Heart left ventricle (tissue), 16 donors: ENCODE measurements at places on chromosomes 11 and 22. TPM values are rescaled to one million over a fixed set of nuclear protein-coding genes. Genes with fewer than 3 reads are reported as not detected.

- no peak overlapping the region for H3K27ac ChIP-seq
- no peaks in the 10 kb centered on the region for H3K4me1 ChIP-seq
- H3K4me3 ChIP-seq = no peak overlapping the region
- H3K36me3 ChIP-seq = no peaks in the 10 kb centered on the region
Observed at GRCh38 chr11:103586756-103587155, 449.7 kb upstream of the DDI1 start.

BLID gene
- not detected for total RNA-seq

EXPH5 gene
- 3.3 TPM for total RNA-seq

DNA sequence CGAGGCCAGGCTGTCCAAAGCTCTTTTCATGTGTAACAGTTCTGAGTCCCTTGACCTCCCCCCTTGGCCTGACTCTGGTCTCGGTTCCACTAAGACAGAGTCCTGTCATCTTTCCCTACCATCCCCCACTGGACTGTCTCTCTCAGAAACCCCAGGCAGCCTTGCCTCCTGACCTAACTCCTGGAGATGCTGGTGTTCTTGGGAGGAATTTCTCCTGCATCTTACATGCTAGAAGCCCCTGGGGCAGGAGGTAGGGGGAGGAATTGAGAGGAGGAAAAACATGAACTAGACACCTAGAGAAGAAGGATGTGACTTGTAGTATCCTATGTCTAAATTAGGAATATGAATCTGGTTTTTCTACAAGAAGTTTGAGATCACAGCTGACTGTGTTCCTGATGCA lies 648 bp upstream of the IL18BP start:
- no peak overlapping the region for H3K27ac ChIP-seq
- no peak for DNase-seq
- peaks cover 23% of the 10 kb centered on the region for H3K36me3 ChIP-seq

DNA sequence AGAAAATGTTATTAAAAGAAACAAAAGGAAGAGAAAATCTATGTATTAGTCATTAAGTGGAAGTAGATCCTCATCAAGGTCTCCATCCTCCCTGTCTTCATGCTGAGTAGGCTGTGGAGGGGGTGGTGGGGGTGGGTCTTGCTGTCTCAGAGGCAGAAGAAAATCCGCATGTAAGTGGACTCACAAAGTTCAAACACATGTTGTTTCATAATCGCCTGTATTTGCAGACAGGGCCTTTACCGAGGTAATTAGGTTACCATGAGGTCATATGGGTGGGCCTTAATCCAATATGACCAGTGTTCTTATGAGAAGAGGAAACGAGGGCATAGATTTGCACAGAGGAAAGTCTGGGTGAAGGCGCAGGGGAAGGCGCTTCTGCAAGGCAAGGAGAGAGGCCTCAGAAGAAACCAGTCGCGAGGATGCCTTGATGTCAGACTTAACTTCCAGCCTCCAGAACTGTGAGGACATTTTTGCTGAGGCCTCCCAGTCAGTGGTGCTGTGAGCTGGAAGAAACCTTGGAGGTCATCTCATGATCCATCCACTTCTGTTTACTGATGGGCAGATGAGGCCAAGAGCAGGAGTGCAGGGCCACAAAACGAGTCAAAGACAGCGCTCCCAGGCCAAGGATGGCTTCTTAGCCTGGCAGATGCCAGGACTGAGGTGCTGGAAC lies 49.3 kb upstream of the THY1 start:
- H3K27ac ChIP-seq = no peak overlapping the region
- H3K27me3 ChIP-seq = peaks cover 6% of the 10 kb centered on the region
- DNase-seq = no peak
- no peak overlapping the region for H3K4me3 ChIP-seq
- H3K36me3 ChIP-seq = no peaks in the 10 kb centered on the region

DNA sequence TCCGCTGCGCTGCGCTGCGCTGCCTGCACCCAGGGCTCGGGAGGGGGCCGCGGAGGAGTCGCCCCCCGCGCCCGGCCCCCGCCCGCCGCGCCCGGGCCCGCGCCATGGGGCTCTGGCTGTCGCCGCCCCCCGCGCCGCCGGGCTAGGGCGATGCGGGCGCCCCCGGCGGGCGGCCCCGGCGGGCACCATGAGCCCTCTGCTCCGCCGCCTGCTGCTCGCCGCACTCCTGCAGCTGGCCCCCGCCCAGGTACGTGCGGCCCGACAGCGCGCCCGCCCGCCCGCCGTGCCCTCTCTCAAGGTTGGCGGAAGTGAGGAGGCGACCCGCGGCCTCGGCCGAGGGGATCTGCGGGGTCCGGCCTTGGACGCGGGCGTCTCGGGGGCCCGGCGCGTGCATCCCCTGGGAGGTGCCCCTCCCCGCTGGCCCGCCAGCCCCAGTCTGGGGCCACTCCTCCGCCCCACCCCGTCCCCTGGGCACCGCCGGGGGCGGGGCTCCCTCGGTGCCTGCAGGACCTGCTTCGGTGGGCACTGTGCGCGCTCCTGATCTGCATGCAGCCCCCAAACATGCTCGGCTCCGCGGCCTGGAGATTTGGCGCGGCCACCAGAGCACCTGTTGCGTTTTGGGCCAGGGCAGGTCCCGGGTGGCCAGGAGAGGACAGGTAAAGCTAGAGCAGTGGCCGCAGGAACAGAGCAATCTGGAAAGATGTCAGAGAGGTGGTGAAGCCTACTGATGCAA lies 429 bp downstream of the VEGFB start:
- DNase-seq = peak; percentile 59
- peaks cover 24% of the 10 kb centered on the region for H3K36me3 ChIP-seq
- H3K4me3 ChIP-seq = peak overlapping the region; percentile 71

DNA sequence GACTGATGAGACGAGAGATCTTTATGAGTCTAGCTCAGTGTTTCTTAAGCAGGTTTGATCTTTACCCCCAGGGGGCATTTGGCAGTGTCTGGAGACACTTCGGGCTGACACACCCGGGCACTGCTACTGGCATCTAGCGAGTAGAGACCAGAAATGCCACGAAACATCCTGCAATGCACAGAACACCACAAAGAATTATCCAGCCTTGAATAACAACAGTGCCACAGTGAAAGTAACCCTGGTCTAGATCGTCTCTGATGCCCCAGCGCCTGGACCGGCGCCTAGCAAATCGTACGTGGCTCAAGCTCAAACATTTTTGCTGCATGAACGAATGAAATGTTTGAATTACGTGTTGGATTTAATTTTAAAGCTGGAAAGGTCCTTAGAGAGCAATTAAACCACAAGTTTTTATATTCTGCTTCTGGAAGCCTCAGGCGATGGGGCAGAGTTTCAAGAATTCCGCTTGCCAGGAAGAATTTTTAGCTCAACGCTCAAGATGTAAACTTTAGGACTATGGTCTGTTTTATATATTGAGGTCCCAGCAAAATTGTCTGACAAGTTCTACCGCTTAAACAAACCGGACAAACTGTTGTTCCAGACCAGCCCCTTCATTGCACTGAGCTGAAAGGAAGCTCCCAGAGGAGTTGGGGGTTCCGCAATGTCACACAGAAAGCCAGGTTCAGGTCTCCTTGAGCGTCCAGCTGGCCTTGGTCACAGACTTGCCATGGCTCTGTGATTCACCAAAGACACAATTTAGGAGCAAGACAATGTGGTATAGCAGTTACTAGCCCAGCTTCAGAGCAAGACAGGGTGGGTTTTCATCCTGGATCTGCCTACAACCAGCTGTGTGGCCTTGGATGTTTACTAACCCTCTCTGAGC lies 44.2 kb upstream of the SMTN start:
- peak overlapping the region; percentile 26 for H3K27ac ChIP-seq
- H3K36me3 ChIP-seq = no peaks in the 10 kb centered on the region
- H3K4me1 ChIP-seq = peaks cover 27% of the 10 kb centered on the region
- no peaks in the 10 kb centered on the region for H3K27me3 ChIP-seq
- peak; percentile 33 for DNase-seq
- no peak overlapping the region for H3K4me3 ChIP-seq

GRCh38 chr11:126862664-126863243 lies 137.8 kb downstream of the KIRREL3 start:
- no peaks in the 10 kb centered on the region for H3K36me3 ChIP-seq
- H3K4me3 ChIP-seq = no peak overlapping the region
- no peak overlapping the region for H3K27ac ChIP-seq
- H3K27me3 ChIP-seq = peaks cover 6% of the 10 kb centered on the region

AGBL2 gene
- not detected for total RNA-seq

GRCh38 chr11:111469200-111469599 lies 43.0 kb downstream of the BTG4 start:
- no peak for DNase-seq
- no peak overlapping the region for H3K4me3 ChIP-seq
- no peaks in the 10 kb centered on the region for H3K27me3 ChIP-seq
- no peak overlapping the region for H3K27ac ChIP-seq

DNA sequence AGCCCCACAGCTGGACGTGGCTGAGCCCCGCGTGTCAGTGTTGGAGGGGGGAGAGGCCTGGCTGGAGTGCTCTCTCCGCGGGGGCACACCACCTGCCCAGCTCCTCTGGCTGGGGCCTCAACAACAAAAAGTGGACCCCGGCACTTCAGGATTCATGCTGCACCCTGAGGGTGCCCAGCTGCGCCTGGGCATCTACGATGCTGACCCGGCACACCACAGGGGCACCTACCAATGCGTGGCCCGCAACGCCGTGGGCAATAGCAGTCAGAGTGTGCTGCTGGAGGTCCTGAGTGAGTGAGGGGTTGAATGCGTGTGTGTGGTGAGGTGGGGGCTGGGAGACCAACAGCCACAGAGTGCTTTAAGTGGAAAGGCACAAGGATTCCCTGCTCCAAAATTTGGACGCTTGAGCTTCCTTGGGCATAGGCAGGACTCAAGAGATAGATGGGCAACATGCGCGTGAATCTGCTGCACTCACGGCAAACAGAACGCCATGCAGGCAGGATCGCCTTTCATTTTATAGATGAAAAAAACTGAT lies 7.6 kb downstream of the VSIG10L2 start:
- H3K36me3 ChIP-seq = no peaks in the 10 kb centered on the region
- H3K4me1 ChIP-seq = peaks cover 3% of the 10 kb centered on the region
- H3K27ac ChIP-seq = no peak overlapping the region
- H3K27me3 ChIP-seq = no peaks in the 10 kb centered on the region
- DNase-seq = no peak
- H3K4me3 ChIP-seq = no peak overlapping the region

DNA sequence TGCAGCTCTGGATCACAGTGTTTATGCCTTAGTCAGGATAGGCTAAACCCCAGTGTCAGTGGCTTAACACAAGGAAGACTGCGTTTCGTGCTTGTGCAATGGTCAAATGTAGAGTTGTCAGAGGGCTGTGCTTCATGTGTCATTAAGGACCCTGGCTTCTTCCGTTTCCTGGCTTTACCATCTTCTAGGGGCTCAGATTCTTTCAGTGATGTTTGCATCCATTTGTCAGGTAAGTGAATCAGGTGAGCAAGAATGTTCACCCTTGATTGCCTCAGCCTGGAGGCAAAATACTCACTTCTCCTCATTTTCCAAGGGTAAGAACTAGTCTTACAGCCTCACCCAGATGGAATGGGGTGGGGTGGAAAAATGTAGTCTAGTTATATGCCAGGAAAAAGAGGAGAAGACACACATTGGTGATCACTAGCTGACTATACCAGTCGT lies 20.5 kb upstream of the AMOTL1 start:
- no peaks in the 10 kb centered on the region for H3K36me3 ChIP-seq
- no peaks in the 10 kb centered on the region for H3K4me1 ChIP-seq
- no peak overlapping the region for H3K4me3 ChIP-seq
- DNase-seq = no peak
- H3K27me3 ChIP-seq = no peaks in the 10 kb centered on the region

DNA sequence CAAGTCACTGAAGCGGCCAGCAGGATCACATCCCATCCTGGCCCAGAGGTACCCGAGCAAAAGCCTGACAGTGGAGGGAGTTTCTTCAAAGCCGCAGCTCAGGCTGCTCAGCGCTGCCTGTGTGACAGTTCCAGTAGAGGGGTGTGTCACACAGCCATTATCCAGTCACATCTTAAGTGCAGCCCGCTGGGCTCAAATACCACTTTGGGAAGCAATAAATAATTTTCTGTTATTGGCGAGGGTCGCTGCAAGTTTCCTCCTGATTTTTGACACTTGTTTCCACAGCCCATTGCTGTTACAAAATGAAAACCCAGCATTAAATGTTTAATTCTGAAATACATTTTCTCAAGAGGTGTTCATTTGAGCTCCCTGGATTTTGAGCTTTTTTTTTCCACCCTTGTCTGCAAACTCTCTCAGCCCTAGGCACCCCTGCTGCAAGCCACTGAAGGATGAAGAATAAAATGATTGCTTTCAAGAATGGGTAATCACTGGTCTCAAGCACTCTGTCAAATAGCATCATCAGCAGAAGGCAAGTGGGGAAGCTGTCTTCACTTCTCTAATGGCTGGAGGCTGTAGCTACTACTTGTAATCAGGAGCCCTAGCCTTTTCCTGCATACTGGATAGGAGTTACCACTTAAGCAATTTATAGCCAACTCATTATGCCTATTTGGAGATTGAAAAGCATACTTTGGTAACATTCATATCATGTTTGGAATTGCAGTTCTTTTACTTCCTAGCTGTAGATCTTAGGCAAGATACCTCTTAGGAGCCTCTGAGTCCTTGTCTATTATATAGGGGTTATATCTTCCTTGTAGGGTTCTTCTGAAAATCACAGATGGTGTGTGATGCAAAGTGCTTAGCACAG lies 373.7 kb downstream of the METTL15 start:
- DNase-seq = no peak
- H3K4me1 ChIP-seq = no peaks in the 10 kb centered on the region
- no peaks in the 10 kb centered on the region for H3K27me3 ChIP-seq
- no peaks in the 10 kb centered on the region for H3K36me3 ChIP-seq
- H3K4me3 ChIP-seq = no peak overlapping the region
- no peak overlapping the region for H3K27ac ChIP-seq

ZNF280A gene
- total RNA-seq = not detected

DNA sequence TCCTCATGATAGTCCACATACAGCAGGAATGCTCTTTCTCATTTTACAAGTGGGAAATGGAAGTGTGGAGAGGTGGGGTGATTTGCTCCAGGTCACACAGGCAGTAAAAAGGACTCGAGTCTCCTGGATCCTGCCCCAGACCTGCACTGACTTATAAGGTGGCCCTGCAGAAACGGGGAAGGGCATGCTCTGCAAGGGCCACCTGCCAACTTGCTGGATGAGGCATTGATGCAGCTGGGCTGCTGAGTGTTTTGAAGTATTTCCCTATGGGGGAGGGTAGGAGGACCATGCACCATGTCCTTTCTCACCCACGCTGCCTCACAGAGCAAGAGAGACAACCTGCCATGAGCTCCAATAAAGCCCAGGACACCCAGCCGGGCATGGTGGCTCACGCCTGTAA lies 36.9 kb downstream of the OR6Q1 start:
- H3K4me1 ChIP-seq = no peaks in the 10 kb centered on the region
- DNase-seq = no peak
- no peaks in the 10 kb centered on the region for H3K36me3 ChIP-seq

- no peaks in the 10 kb centered on the region for H3K36me3 ChIP-seq
- H3K27ac ChIP-seq = peak overlapping the region; percentile 40
- H3K4me3 ChIP-seq = no peak overlapping the region
- peaks cover 21% of the 10 kb centered on the region for H3K4me1 ChIP-seq
Observed at GRCh38 chr11:11444804-11445131, 91.7 kb upstream of the CSNK2A3 start.

MPZL3 gene
- 3.9 TPM for total RNA-seq

GRCh38 chr11:7575841-7576725 lies 62.3 kb downstream of the PPFIBP2 start:
- DNase-seq = peak; percentile 24
- peaks cover 29% of the 10 kb centered on the region for H3K4me1 ChIP-seq
- H3K27me3 ChIP-seq = no peaks in the 10 kb centered on the region
- no peak overlapping the region for H3K4me3 ChIP-seq

OR5P2 gene
- total RNA-seq = not detected

GRCh38 chr11:45371251-45372115 lies 85.3 kb upstream of the SYT13 start:
- H3K27ac ChIP-seq = no peak overlapping the region
- H3K4me3 ChIP-seq = no peak overlapping the region
- no peaks in the 10 kb centered on the region for H3K4me1 ChIP-seq
- no peaks in the 10 kb centered on the region for H3K36me3 ChIP-seq
- H3K27me3 ChIP-seq = peaks cover 24% of the 10 kb centered on the region
